Hematopoietic multipotent progenitor cell treated with erythropoietin and hydrocortisone succinate and interleukin-3 and kit ligand, for 4 days (in vitro differentiated cells): ENCODE measurements at places on chromosomes 4 and X.

- peak; percentile 82 for DNase-seq
These were observed 50.6 kb downstream of the LGI2 start for GRCh38 chr4:24980064-24980690.

GRCh38 chrX:44844204-44844603 lies 383 bp downstream of the DUSP21 start:
- no peak for DNase-seq

GRCh38 chr4:55635282-55635681 lies 816 bp downstream of the NMU start:
- DNase-seq: peak; percentile 28

GRCh38 chr4:55358246-55358645 lies 12.2 kb downstream of the SRD5A3 start:
- no peak for DNase-seq

GRCh38 chrX:48086082-48086481 lies 14.6 kb upstream of the ZNF630 start:
- peak; percentile 11 for DNase-seq
